ENCODE measurements at places on chromosomes 3 and 15.
A peak's percentile ranks its signal among the peaks of the same experiment; 100 is the strongest.

DNA sequence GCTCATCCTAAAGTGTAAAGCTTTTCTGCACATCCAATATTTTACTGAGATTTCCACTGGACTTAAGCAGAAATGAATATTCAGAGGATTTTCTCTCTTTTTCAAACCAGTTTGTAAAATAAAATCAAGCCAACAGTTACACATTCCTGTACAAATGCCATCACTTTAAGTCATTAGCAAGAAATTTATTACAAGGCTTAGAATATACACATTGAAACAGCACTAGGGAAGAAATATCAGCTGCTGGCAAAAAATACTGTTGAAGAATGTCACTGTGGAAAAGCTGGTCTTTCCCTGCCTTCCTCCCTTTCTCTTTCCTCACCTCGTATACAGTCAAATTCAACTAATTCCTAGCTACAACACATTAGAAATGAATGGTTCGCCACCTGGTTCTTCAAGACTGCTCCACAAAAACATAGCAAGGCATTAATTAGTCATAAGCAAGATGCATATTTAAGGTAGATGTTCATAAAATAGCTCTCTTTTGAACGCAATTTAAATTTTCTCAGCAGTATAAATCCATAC lies 21.3 kb downstream of the PLOD2 start:
- no peak for DNase-seq

DNA sequence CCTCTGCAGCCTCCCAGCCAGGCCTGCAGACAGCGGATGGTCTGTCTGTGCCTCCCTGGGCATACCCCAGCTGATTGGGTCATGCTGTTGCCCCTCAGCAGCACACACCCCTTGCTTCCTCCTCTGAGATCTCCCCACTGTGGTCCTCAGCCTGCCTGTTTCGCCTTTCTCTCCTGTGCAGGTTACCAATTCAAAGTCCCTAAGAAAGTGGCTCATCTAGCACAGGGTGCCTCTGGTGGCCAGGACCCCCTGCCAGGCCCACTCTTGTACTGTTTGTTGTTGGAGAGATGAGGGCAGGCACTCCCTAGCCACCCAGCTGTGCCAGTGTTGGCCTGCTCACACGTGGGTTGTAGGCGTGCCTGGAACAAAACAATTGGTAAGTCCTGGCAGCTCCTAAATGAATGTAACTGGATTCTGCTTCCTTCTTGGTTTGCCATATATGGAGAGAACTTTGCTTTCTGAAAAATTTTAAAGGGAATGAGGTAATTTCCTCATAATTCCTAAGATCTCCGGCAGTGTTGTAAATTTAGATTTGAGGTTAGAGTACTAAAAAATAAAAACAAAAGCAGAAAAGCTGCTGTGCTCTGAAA lies 213.2 kb upstream of the IL12A start:
- DNase-seq: no peak

GRCh38 chr3:62375655-62376453 lies 2.5 kb upstream of the FEZF2 start:
- peak; percentile 20 for DNase-seq

GRCh38 chr3:27910456-27910855 lies 188.3 kb upstream of the EOMES start:
- no peak for DNase-seq

DNA sequence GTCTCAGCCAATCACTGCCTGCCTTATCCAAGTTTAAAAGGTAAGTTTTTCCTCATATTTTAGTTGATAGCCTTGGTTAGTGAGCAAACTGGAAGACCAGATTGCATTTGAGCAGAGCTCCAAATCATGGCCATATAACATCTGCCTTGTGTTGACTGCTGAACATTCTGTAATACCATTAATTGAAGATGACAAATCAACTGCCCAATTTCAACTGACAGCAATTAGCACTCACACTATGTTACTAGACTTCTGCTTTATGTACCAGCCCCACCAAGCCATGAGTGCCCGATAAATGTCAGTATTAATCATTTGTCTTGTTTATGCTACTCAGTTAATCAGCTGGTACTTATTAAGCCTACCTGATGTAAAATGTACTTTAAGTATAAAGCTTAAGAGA lies 83.1 kb downstream of the CGGBP1 start:
- DNase-seq: no peak

DNA sequence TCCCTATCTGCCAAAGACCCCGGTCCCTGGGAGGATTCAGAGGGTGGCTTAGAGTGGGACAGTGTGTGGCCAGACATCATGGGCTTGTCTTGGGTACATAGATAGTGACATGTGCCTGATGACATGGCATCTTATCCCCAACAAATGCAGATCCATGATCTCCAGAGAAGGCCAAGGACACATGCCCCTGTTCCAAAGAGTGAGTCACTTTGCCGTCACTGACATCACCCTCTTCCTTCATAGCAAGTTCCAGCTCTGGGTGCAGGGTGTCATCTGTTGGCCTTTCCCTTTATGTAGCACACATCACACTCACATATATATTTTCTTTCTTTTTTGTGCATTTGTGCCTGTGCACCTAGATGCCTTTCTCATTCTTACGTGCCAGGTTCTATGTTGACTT lies 350.5 kb downstream of the LRTM1 start:
- no peak for DNase-seq

- no peak for DNase-seq
Measured at GRCh38 chr3:95994338-95994737, 820.1 kb upstream of the EPHA6 start.

GRCh38 chr15:70336425-70337009 lies 238.8 kb upstream of the TLE3 start:
- DNase-seq: no peak

All from right kidney (tissue), 9 donors.